ENCODE measurements at places on chromosomes 12 and 14. TPM values are rescaled to one million over a fixed set of nuclear protein-coding genes. Genes with fewer than 3 reads are reported as not detected.
A peak's percentile ranks its signal among the peaks of the same experiment; 100 is the strongest.

MFAP5 gene
- not detected for total RNA-seq

DDX24 gene
- 283 TPM for total RNA-seq

- DNase-seq, result no peak
- no peaks in the 10 kb centered on the region for H3K4me1 ChIP-seq
- H3K36me3 ChIP-seq, result no peaks in the 10 kb centered on the region
- H3K27ac ChIP-seq, result no peak overlapping the region
- no peak overlapping the region for H3K4me3 ChIP-seq
Observed at GRCh38 chr14:53696217-53696965, 260.2 kb downstream of the BMP4 start.

GPR65 gene
- total RNA-seq, result 15.2 TPM

- DNase-seq, result peak; percentile 50
- peak overlapping the region; percentile 62 for H3K4me3 ChIP-seq
- H3K36me3 ChIP-seq, result no peaks in the 10 kb centered on the region
Observed at GRCh38 chr14:99274346-99275221, 2.6 kb upstream of the BCL11B start.

GRCh38 chr14:67385120-67385519 lies 25.0 kb downstream of the EIF2S1 start:
- peaks cover 31% of the 10 kb centered on the region for H3K36me3 ChIP-seq
- H3K27ac ChIP-seq, result no peak overlapping the region
- H3K27me3 ChIP-seq, result no peaks in the 10 kb centered on the region
- no peak for DNase-seq
- no peaks in the 10 kb centered on the region for H3K4me1 ChIP-seq

DNA sequence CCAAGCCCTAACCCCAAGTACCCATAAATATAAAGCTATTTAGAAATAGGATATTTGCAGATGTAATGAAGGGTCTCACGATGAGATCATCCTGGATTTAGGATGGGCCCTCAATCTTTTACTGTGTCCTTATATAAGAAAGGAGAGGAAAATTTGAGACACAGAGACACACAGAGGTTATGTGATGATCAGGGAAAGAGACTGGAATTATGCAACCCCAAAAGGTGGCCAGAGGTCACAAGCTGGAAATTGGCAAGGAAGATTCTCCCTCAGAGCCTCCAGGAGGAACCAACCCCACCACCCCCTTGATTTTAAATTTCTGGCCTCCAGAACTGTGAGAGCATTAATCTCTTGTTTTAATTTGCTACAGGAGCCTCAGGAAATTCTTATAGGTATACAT lies 334.9 kb upstream of the PRICKLE1 start:
- no peak overlapping the region for H3K4me3 ChIP-seq
- no peaks in the 10 kb centered on the region for H3K27me3 ChIP-seq
- H3K36me3 ChIP-seq, result no peaks in the 10 kb centered on the region

FOXN4 gene
- total RNA-seq, result not detected

DAO gene
- total RNA-seq, result not detected

GRCh38 chr12:104356231-104357115 lies 52.9 kb downstream of the EID3 start:
- no peak overlapping the region for H3K4me3 ChIP-seq
- H3K27ac ChIP-seq, result no peak overlapping the region
- H3K27me3 ChIP-seq, result no peaks in the 10 kb centered on the region
- DNase-seq, result no peak
- no peaks in the 10 kb centered on the region for H3K4me1 ChIP-seq
- no peaks in the 10 kb centered on the region for H3K36me3 ChIP-seq

Measured in CD8-positive, alpha-beta memory T cell (primary cell).